Activated B cell treated with CpG ODN at 0.5 μM for 24 hours (primary cell): ENCODE measurements at places on chromosomes 1 and 21.

- H3K27ac ChIP-seq: no peak overlapping the region
- no peak overlapping the region for H3K4me3 ChIP-seq
- no peak for DNase-seq
- H3K27me3 ChIP-seq: peaks cover 3% of the 10 kb centered on the region
- no peaks in the 10 kb centered on the region for H3K36me3 ChIP-seq
These were observed 660.1 kb upstream of the CAMK1G start for GRCh38 chr1:208923456-208923855.

DNA sequence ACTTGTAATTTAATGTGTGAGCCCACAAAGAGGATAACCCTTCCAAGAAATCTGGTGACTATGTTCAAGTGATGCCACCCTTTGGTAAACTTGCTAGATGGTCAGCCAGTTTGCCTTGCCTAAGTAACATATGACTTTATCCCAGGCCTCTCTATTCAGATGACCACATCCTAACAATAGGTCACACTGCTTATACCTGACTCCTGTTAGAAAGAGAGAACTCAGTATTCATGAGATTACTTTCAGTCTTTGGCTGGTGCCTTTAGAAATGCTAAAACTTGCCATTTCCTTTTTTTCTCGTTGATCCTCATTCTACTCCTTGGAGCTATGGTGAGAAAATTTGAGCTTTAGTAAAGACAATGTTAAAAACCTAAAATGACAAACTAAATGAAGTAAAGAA is 28.5 kb upstream of the SERBP1 start:
- no peaks in the 10 kb centered on the region for H3K36me3 ChIP-seq
- H3K27me3 ChIP-seq: peaks cover 2% of the 10 kb centered on the region
- H3K27ac ChIP-seq: no peak overlapping the region
- no peaks in the 10 kb centered on the region for H3K4me1 ChIP-seq

DNA sequence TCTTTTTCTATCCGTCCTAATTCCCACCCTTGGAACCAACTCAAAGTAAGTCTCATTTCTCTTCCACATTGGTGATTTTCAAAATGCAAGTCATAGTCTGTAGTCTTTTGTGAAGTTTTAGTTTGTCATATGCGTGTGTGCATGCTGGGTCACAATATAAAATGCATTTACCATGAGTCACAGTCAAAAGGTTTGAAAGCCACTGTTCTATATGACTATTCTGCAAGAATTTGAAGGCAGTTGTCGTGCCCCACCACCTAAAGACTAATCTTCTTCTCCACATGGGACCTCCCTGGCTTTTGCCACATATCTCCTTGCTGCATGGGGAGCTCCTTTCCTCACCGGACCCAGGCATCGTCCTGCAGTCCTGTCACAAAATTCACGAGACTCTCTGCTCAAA is 1.6 kb downstream of the STPG1 start:
- no peak overlapping the region for H3K27ac ChIP-seq
- no peaks in the 10 kb centered on the region for H3K27me3 ChIP-seq
- DNase-seq: no peak
- H3K4me1 ChIP-seq: peaks cover 39% of the 10 kb centered on the region
- H3K36me3 ChIP-seq: peaks cover 8% of the 10 kb centered on the region
- peak overlapping the region; percentile 1 for H3K4me3 ChIP-seq

DNA sequence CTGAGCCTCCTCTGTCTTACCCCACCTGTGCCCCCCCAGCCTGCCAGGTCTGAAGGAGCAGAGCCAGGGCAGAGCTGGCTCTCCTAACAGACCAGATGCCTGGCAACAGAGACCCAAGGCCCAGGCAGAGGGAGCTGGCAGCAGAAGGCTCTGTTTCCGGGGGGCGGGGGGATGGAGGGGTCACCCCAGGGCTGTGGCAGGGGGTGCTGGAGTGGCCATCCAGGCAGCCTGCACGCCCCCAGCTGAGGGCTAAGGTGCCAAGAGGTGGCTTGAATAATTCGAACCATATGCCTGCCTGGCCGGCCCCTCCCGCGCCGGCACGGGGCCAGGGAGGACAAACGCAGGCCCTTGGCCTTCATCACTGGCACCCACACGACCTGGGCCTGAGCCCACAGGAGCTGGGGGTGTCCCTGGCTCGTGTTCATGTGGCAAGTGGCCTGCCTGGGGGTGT is 16.0 kb upstream of the PLEKHG5 start:
- H3K36me3 ChIP-seq: no peaks in the 10 kb centered on the region
- no peak for DNase-seq
- peaks cover 3% of the 10 kb centered on the region for H3K4me1 ChIP-seq
- peaks cover 5% of the 10 kb centered on the region for H3K27me3 ChIP-seq
- no peak overlapping the region for H3K4me3 ChIP-seq

- H3K4me1 ChIP-seq: peaks cover 21% of the 10 kb centered on the region
- H3K4me3 ChIP-seq: no peak overlapping the region
- no peaks in the 10 kb centered on the region for H3K27me3 ChIP-seq
- no peak overlapping the region for H3K27ac ChIP-seq
These were observed 16.0 kb downstream of the ENO1 start for GRCh38 chr1:8862528-8862927.

DNA sequence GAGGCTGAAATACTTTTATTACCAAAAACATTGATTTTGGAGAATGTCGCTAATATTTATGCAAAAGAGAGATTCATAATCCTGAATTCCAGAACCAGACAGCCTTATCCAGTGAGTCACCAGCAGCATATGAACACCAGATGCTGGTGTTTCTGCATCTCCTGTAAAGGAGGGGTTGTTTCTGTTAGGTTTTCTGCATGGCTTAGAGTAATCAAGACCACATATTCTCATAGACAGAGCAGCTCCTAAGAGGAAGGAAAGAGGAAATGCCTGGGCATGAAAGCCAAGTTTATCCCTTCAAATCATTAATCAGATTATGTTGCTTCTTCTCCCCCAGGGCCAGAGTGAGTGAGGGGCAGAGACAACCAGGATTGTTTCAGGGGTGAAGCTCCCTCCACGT is 86.2 kb downstream of the NGF start:
- no peak for DNase-seq
- no peak overlapping the region for H3K27ac ChIP-seq
- no peak overlapping the region for H3K4me3 ChIP-seq
- H3K27me3 ChIP-seq: no peaks in the 10 kb centered on the region
- no peaks in the 10 kb centered on the region for H3K4me1 ChIP-seq

GRCh38 chr1:26009796-26010447 is 11.7 kb upstream of the EXTL1 start:
- no peaks in the 10 kb centered on the region for H3K4me1 ChIP-seq
- no peak overlapping the region for H3K4me3 ChIP-seq
- DNase-seq: no peak
- H3K27ac ChIP-seq: no peak overlapping the region

- peaks cover 23% of the 10 kb centered on the region for H3K4me1 ChIP-seq
- DNase-seq: peak; percentile 16
- peak overlapping the region; percentile 47 for H3K27ac ChIP-seq
These were observed 51.1 kb upstream of the PDC start for GRCh38 chr1:186511761-186512637.

DNA sequence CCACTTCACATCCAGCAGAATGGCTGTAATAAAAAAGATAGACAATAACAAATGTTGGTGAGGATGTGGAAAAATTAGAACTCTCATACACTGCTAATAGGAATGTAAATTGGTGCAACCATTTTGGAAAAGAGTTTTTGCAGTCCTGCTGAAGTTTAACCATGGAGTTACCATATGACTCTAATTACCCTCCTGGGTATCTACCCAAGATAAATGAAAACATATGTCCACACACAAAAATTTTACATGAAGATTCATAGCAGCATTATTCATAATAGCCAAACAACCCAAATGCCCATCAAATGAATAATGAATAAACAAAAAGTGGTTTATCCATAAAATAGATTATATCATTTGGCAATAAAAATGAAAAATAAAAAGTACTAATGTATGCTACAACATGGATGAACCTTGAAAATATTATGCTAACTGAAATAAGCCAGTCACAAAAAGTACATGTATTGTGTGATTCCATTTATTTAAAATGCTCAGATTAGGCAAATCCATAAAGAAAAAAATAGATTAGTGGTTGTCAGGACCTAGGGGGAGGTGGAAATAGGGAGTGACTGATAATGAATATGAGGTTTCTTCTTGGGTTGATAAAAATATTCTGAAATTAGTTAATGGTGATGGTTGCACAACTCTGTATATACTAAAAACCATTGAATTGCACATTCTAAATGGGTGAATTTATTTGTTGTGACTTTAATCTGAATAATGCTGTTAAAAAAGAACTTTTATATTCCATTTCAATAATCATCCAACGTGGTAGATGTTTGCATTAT is 26.4 kb downstream of the C4BPA start:
- no peak for DNase-seq
- H3K27ac ChIP-seq: no peak overlapping the region
- H3K4me3 ChIP-seq: no peak overlapping the region

DNA sequence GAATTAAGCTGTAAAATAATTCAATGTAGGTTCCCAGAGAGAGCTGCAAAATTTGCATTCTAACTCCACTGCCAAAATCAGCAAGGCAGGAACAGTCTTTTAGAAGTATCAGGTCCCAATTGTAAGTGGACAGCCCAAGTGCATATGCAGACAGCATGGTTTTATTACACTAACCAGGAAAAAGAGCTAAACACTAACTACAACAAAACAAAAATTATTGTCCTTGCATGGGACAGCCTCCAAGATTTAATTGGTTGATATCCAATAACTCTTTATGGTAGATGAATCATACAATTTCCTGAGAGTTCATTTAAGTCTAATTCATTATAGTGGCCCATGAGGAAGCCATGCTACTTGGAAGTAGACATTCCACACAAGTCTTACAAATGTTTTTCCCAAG is 154.3 kb upstream of the ZNF648 start:
- no peak overlapping the region for H3K27ac ChIP-seq
- H3K4me3 ChIP-seq: no peak overlapping the region
- peaks cover 17% of the 10 kb centered on the region for H3K27me3 ChIP-seq
- no peak for DNase-seq
- no peaks in the 10 kb centered on the region for H3K36me3 ChIP-seq

DNA sequence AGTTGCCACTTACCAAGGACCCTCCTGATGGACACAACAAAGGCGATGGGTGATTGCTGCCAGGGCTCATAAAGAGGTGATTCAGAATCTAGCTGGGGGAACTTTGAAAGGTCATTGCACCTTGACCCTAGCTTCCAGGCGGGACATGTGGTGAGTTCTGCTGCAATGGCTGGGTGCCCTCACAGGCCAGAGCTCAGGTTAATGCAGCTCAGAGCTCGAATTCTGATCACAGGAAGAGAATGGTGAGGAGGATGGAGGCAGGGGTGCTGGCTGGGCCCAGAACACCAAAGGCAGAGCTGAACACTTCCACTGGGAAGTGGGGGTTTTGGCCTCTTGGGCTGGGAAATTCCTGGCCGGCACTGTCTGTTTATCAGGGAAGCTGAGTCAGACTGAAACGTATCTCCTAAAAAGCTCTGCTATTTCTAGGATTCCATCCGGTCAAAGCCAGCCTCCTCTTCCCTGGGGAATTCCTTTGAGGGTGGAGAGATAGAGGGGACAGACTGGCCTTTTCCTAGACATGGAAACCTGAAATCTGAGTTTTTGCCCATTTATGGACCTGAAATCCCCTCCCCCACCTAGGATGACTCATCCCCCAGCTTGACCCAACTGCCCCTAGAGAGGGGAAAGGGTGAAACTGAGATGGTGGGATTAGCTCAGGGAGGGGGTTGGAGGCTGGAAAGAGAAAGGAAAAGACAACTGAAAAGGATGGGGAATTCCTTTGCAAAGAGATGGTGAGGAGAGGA is 27.2 kb downstream of the NUAK2 start:
- peaks cover 87% of the 10 kb centered on the region for H3K4me1 ChIP-seq
- H3K27ac ChIP-seq: peak overlapping the region; percentile 50
- DNase-seq: no peak
- H3K36me3 ChIP-seq: no peaks in the 10 kb centered on the region
- H3K27me3 ChIP-seq: no peaks in the 10 kb centered on the region
- peak overlapping the region; percentile 38 for H3K4me3 ChIP-seq

- DNase-seq: no peak
- no peaks in the 10 kb centered on the region for H3K36me3 ChIP-seq
- H3K4me3 ChIP-seq: no peak overlapping the region
These were observed 7.3 kb upstream of the FAM78B start for GRCh38 chr1:166174108-166174507.

DNA sequence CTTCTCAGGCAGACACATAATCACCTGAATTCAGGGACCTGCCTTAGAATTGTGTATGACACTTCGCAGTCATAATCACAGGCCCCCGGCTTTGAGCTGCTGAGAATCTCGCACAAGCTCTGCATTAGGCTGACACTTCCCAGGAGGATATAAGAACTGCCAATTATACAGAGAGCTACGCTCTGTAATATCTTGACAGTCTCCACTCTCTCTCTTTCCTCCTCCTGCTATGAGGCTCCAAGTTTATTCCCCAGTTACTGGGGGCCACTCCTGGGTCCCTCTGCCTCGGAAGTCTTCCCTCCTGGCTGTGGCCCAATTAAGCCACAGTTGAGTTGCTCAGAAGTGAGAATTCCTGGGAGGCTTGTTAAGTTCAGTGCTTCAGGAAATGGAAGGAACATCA is 42.7 kb downstream of the EBNA1BP2 start:
- DNase-seq: no peak
- no peak overlapping the region for H3K4me3 ChIP-seq
- no peak overlapping the region for H3K27ac ChIP-seq
- peaks cover 30% of the 10 kb centered on the region for H3K27me3 ChIP-seq

GRCh38 chr1:67648582-67649326 is 36.2 kb upstream of the GADD45A start:
- peaks cover 5% of the 10 kb centered on the region for H3K27me3 ChIP-seq
- H3K27ac ChIP-seq: no peak overlapping the region
- H3K4me1 ChIP-seq: no peaks in the 10 kb centered on the region
- no peak overlapping the region for H3K4me3 ChIP-seq
- H3K36me3 ChIP-seq: no peaks in the 10 kb centered on the region
- no peak for DNase-seq

- no peak overlapping the region for H3K4me3 ChIP-seq
- H3K27ac ChIP-seq: no peak overlapping the region
- no peaks in the 10 kb centered on the region for H3K4me1 ChIP-seq
- no peak for DNase-seq
- H3K27me3 ChIP-seq: peaks cover 9% of the 10 kb centered on the region
- H3K36me3 ChIP-seq: no peaks in the 10 kb centered on the region
These were observed 189.3 kb downstream of the PTPRU start for GRCh38 chr1:29425631-29426030.

- peaks cover 4% of the 10 kb centered on the region for H3K4me1 ChIP-seq
- no peak for DNase-seq
- no peaks in the 10 kb centered on the region for H3K27me3 ChIP-seq
- peaks cover 12% of the 10 kb centered on the region for H3K36me3 ChIP-seq
- no peak overlapping the region for H3K4me3 ChIP-seq
These were observed 273.4 kb upstream of the CACYBP start for GRCh38 chr1:174726167-174726879.

GRCh38 chr1:155297384-155297783 is 3.9 kb downstream of the PKLR start:
- H3K36me3 ChIP-seq: no peaks in the 10 kb centered on the region
- no peak for DNase-seq
- H3K27me3 ChIP-seq: peaks cover 32% of the 10 kb centered on the region

GRCh38 chr21:44382536-44382935 is 29.1 kb downstream of the TRPM2 start:
- H3K4me3 ChIP-seq: no peak overlapping the region
- H3K27me3 ChIP-seq: peaks cover 2% of the 10 kb centered on the region
- no peak for DNase-seq
- no peak overlapping the region for H3K27ac ChIP-seq
- H3K36me3 ChIP-seq: peaks cover 13% of the 10 kb centered on the region
- no peaks in the 10 kb centered on the region for H3K4me1 ChIP-seq
